ENCODE measurements at places on chromosomes 5 and 9.

DNA sequence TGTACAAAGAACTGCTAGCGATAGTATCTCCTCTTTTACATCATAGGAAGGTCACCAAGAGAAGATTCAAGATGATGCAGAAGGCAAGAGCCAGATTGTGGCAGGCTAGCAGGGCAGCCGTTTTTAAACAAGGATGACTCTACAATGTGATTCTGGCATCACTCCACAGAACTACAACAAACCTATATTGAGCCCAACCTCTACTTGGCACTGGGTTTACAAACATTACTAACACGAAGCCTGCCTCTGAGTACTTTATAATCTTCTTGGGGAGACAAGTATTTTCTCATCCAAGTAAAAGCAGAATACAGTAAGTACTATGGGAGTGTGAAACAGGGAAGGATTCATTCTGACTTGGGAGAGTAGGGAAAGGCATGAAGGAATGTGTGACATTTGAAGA, 448.6 kb downstream of the ZNF608 start:
- no peak for DNase-seq

- DNase-seq, result no peak
Observed at GRCh38 chr5:56760723-56761122, 54.6 kb upstream of the MAP3K1 start.

- DNase-seq, result no peak
Observed at GRCh38 chr5:58016358-58016757, 443.5 kb downstream of the PLK2 start.

GRCh38 chr9:37382161-37382981, 40.1 kb upstream of the GRHPR start:
- DNase-seq, result no peak

DNA sequence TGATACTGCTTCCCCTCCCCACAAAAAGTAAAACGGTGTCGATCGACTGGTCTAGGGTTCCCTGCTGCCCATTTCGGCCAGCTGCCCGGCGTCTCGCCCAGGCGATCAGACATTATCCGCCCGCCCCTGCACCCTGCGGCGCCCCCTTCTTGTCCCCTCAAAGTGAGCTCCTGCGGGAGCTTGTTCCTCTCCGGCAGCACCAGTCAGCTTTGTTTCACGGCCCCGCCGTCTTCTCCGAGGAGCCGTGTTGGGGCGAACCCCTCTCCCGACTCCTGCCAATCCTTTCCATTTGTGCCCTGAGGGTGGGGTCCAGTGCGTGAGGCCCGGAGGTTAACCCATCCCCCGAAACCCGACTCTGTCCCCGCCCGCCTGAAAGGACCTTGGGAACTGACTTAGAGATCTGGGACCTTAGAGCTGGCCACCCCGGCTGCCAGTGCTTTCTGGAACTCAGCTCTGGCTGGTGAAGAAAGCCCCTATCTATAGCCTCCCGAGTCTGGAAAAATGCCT, 518 bp downstream of the UBE2B start:
- peak; percentile 47 for DNase-seq

GRCh38 chr5:149493316-149493715, 57.9 kb downstream of the CSNK1A1 start:
- DNase-seq, result no peak

GRCh38 chr9:38720083-38720745, at the start of gene FAM240B:
TSS of gene FAM240B (minus strand) at chr9:38720133. CDS start at chr9:38703999, 16,134 bp downstream.
- no peak for DNase-seq

DNA sequence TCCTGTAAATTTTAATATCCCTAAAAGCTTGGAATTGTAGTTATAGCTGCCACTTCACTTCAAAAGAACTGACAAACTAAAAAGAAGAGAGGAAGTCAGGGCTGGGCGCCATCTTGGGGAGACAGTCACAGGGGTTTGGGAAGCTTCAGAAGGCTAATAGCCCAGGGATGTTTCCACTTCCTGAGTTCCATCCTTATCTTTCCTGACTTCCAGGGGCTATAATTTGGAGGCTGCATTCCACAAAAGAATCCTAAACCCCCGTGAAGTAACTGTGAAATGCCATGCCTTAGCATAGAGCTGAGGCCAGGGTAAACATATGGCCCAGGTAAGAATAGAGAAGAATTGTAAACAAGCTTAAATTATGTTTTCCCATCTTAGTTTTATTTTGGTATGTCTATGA, 75.4 kb upstream of the LPAR1 start:
- no peak for DNase-seq

GRCh38 chr5:128082551-128083032, 974 bp upstream of the SLC12A2 start:
- DNase-seq, result no peak

DNA sequence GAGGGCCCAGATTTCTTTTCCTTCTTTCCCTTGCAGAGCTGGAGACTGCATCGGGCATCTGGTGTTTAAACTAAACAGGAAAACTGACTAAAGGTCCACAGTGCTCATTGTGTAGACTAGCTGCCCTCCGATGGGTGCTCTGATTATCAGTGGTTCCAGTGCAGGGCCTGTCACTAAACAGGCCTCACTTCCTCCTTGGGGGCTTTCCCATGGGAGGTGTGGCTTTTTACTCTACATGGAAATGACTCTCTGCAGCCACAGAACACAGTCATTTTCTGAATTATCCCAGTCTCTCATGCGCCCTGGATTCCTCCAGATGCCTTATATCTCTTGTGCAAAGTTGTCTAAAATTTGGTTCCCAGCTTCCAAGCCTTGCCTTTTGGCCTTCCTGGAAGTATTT, 199.2 kb downstream of the TRIO start:
- no peak for DNase-seq

DNA sequence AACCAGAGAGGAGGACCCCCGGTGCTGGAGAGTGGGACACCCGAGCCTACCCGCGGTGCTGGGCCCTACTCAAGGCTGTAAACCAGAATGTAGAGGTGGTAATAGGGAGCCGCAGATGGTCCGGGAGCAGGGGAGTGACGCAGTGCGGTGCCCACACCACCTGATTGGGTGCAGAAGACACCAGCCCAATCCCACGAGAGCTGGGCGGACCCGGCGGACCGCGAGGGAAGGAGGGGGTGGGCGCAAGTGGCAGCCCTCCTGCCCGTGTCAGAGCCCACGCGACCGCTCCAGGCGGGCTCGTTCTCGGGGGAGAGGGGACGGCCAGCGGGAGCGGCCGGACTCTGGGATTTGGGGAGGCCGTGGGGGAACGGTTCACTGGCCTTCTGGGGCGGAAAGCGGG, 71.2 kb downstream of the C9orf50 start:
- DNase-seq, result no peak

GRCh38 chr5:135423146-135423845, 23.9 kb downstream of the DCANP1 start:
- DNase-seq, result no peak

DNA sequence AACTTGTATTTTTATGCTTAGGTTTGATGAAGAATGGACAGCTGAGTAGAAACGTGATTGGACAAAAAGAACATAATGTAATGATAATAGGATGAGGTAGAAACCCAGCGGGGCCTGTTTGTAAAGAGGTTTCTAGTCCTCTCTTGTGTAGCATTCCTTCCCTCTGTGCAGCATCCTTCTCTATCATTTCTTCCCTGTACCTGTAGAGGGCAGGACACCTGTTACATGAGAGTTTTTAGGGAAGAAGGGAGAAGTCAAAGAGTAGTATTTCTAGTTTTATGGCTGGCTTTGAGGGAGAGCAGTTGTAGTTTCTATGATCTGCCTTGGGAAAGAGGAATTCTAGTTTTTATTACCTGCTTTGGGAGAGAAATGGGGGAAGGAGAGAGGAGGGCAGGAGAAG, 162.1 kb upstream of the FST start:
- DNase-seq, result no peak

GRCh38 chr5:151221574-151221973, 2.3 kb downstream of the CCDC69 start:
- no peak for DNase-seq

DNA sequence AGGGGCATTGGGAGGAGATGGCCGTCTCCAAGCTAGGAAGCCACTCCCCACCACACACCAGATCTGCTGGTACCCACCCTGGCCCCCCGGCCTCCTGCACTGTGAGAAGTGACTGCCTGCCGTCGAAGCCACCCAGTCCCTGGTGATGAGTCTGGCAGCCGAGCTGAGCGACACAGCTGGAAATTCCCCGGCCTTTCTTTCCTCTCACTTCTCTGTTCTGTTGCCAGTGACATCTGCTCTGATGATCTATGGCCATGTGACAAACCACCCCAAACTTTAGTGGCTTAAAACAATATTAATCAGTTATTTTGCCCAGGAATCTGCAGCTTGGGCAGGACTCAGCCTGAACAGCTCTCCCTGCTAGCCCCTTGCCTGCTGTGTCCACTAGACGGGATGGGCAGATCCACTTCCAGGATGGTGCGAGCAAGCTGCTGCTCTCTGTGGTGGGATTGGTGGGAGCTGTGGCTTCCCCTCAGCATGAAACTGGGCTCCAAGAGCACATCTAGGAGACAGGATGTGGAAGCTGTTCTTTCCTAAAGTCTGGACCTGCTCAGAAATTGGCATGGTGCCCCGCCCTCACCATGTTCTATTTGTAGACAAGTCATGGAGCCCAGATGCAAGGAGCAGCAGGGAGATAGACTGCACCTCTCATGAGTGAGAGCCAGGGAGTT, 211.2 kb downstream of the GADD45G start:
- peak; percentile 4 for DNase-seq

GRCh38 chr9:81317939-81318338, 371.4 kb downstream of the TLE1 start:
- no peak for DNase-seq

- DNase-seq, result no peak
Observed at GRCh38 chr9:29966247-29966646, 2393.0 kb upstream of the C9orf72 start.

Measured in CD4-positive, alpha-beta T cell treated with Interleukin-17A for 1 hour (primary cell).